ENCODE measurements at places on chromosomes 1 and 21. TPM values are rescaled to one million over a fixed set of nuclear protein-coding genes. Genes with fewer than 3 reads are reported as not detected.

GRCh38 chr1:39825432-39825941, 36.8 kb upstream of the BMP8B start:
- no peaks in the 10 kb centered on the region for H3K4me1 ChIP-seq
- no peak for DNase-seq
- no peak overlapping the region for H3K27ac ChIP-seq

GRCh38 chr1:206797534-206798383, 25.5 kb upstream of the IL10 start:
- peaks cover 28% of the 10 kb centered on the region for H3K27me3 ChIP-seq
- no peak for DNase-seq
- peaks cover 80% of the 10 kb centered on the region for H3K4me1 ChIP-seq
- peaks cover 5% of the 10 kb centered on the region for H3K36me3 ChIP-seq
- no peak overlapping the region for H3K27ac ChIP-seq

- H3K4me1 ChIP-seq: peaks cover 31% of the 10 kb centered on the region
- H3K27ac ChIP-seq: no peak overlapping the region
- no peak for DNase-seq
Measured at GRCh38 chr1:11920239-11920903, 5.9 kb downstream of the KIAA2013 start.

GRCh38 chr1:4090976-4091660, 191.0 kb upstream of the C1orf174 start:
- no peaks in the 10 kb centered on the region for H3K36me3 ChIP-seq
- H3K4me3 ChIP-seq: no peak overlapping the region

DNA sequence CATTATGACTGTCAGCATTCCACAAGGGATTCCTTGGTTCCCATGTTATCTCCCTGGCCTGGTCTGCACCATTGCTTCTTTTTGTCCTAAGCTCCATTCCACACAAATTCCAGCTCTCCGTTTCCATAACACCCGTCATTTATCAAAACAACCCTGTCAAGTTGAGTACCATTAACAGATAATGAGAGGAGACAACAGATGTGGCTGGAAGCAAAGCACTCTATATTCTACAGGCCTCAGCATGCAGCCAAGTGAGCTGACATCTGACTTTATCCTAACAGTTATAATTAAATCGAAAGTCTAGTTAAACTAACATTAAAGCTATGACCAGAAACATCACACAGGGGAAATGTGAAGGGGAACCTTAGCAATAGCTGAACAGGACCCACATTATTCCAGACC, 110.4 kb downstream of the RERE start:
- H3K36me3 ChIP-seq: peaks cover 8% of the 10 kb centered on the region
- H3K27ac ChIP-seq: no peak overlapping the region
- no peak overlapping the region for H3K4me3 ChIP-seq
- peaks cover 3% of the 10 kb centered on the region for H3K27me3 ChIP-seq
- peaks cover 44% of the 10 kb centered on the region for H3K4me1 ChIP-seq

GRCh38 chr1:41683681-41684500, 199.4 kb upstream of the EDN2 start:
- H3K4me3 ChIP-seq: peak overlapping the region; percentile 54
- no peaks in the 10 kb centered on the region for H3K27me3 ChIP-seq
- peak; percentile 50 for DNase-seq
- peaks cover 99% of the 10 kb centered on the region for H3K4me1 ChIP-seq
- H3K27ac ChIP-seq: peak overlapping the region; percentile 75

GRCh38 chr1:10292188-10292587, 81.8 kb downstream of the KIF1B start:
- H3K27ac ChIP-seq: no peak overlapping the region
- no peak for DNase-seq
- peaks cover 10% of the 10 kb centered on the region for H3K4me1 ChIP-seq
- peaks cover 37% of the 10 kb centered on the region for H3K36me3 ChIP-seq
- no peak overlapping the region for H3K4me3 ChIP-seq
- H3K27me3 ChIP-seq: no peaks in the 10 kb centered on the region

HTR6 gene
- not detected for total RNA-seq

Measured in activated T-helper 1 cell treated with anti-CD3 and anti-CD28 coated beads, Interleukin-12 subunit alpha, Interleukin-12 subunit beta, Interleukin-2, Interleukin-4 antibody, amounts not matched to agents 30 ng/mL and 10 ng/mL and 1 ng/mL, durations not matched to agents 14 hours and 24 hours and 36 hours (primary cell).